ENCODE measurements at places on chromosomes 1 and 21. TPM values are rescaled to one million over a fixed set of nuclear protein-coding genes. Genes with fewer than 3 reads are reported as not detected.

DNA sequence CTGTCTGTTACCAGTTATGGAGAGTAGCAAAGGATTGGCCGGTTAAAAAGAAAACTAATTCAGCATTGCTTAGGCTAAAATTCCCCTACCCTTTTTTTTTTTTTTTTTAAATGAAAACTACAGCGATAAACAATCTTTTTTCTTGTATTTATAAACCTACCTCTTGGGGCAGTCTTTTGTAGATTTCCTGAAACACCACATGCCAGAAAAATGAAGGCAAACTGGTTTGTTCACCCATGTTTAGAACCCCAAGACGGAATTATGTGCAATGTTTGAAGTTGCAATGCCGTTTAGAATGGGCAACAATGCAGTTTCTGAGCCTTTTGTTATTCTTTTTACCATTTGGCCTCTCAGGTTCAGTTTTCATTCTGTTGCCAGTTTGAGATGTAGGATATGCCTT lies 59.1 kb downstream of the PRDM2 start:
- DNase-seq: no peak

GRCh38 chr1:38125837-38126520 lies 79.4 kb upstream of the POU3F1 start:
- no peak for DNase-seq

DNA sequence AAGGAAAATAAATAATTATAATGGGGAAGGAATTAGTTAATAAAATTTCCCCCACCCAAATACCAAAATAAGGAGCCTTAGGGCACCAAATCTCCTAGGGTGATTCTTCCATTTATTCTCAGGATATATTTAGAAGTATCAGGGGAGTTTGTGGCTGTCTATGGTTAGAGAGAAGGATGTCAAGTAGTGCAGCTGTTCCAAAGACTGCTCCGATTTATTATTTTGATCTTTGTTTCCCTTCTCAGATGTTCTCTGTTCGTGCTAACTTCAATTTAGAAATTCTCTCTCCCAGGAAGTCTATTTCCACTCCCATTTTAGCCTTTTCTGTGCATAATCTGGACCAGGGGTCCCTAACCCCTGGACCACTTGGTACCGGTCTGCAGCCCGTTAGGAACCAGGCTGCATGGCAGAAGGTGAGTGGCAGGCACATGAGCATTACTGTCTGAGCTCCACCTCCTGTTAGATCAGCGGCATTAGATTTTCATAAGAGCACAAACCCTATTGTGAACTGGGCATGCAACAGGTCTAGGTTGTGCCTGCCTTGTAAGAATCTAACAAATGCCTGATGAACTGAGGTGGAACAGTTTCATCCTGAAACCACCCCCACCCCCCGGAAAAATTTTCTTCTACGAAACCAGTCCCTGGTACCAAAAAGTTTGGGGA lies 9.3 kb upstream of the MAST2 start:
- no peak for DNase-seq

DNA sequence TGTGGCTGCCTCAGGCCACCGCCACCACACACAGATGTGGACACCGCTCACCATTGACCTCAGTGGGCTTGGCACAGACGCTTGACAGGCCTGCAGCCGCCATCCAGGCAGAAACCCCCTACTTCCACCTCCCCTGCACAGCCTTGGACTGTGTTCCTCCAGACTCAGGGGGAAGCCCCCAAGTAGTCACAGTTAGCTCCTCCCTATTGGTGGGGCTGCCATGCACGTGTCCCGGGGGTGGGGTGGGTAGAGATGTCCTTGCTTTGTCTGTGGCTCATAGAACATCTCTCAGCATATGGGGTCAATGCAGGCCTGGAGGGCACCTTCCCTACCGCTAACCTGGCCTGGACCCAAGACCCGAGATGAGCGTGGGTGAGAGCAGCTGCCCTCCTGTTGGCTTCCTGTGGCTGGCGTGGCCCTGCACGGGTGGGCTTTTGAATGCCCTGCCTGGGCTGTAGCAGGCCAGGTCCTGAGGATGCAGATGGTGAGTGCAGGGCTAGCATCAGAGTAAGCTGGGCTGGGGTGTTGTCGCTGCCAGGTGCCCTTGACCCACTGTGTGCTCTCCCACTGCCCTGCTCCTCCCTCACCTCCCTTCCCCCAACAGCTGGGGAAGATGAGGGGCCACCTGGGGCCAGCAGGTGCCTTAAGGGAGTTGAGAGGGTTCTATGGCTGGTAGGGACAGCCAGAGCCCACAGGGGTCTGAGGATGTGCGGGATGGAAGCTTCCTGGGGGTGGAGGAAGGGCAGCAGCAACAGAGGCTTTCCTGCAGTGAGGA lies 6.2 kb downstream of the CROCC start:
- DNase-seq: no peak

GRCh38 chr1:18630511-18631495 lies at the start of gene PAX7:
Gene PAX7 (plus strand): TSS chr1:18630846. CDS start chr1:18631604, 758 bp downstream.
- DNase-seq: no peak

- DNase-seq: no peak
Observed at GRCh38 chr1:108113496-108113895, 86.6 kb downstream of the SLC25A24 start.

GRCh38 chr1:81832573-81832972 lies 31.8 kb downstream of the ADGRL2 start:
- no peak for DNase-seq

- no peak for DNase-seq
Observed at GRCh38 chr1:231072041-231072440, 32.0 kb upstream of the FAM89A start.

DNA sequence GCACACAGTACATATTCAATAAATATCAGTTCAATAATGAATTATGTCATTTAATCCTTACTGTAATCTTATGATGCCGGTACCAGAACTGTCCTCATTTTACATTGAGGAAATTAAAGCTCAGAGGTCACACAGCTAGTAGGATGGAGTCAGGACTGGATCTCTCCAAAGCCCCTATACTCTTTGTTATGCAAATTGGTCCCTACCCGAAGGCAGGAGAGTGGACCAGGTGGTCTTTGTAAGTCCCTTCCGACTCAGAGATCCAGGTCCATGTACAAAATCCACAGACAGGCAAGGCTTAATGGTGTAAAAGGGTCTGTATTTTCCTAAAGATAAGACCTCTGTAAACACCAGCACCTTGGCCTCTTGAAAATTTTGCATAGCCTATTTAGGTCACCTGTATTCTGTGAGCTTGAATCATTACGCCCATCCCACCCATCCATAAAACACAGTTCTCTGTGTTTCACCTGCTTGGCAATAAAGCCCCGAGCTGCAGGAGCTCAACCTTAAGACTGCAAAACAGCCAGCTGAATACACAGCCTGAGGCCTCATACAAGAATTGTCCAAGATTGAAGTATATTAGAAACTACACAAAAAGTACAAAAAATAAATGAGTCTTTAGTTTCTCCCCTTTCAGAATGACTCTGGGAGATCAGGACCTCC lies 41.7 kb downstream of the PLXNA2 start:
- DNase-seq: no peak

- DNase-seq: no peak
Observed at GRCh38 chr1:208000504-208000903, 89.6 kb upstream of the CD34 start.

- DNase-seq: no peak
Observed at GRCh38 chr1:7621334-7622219, 149.5 kb upstream of the VAMP3 start.

GRCh38 chr1:27403065-27403726 lies 10.8 kb downstream of the GPR3 start:
- DNase-seq: peak; percentile 60

DNA sequence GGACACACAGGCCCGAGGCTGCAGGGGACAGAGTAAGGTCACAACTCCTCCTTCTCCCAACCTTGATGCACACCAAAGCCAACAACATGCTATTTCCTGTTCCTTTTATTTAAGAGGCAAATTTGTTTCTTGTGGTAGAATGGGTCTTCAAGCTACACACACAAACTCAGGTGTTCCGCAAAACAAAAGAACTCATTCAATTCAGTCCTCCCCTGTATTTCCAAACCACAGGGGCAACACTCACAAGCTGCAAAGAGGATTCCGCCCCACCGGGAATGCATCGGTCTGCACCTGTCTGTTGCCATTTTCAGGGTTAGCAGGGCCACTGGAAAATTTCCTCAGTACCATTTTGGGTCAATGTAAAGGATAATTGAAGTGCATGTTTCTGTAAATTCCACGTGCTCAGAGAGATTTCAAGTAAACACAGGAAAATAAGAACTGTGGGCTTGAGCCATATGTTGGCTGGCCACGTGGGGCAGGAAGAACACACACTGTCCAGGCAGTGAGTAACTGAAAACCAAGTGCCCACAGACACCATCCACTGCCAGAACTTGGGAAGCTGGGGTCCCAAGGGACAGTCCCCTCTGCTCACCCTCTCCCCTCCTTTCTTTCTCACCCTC lies 145.2 kb upstream of the ERG start:
- no peak for DNase-seq

DNA sequence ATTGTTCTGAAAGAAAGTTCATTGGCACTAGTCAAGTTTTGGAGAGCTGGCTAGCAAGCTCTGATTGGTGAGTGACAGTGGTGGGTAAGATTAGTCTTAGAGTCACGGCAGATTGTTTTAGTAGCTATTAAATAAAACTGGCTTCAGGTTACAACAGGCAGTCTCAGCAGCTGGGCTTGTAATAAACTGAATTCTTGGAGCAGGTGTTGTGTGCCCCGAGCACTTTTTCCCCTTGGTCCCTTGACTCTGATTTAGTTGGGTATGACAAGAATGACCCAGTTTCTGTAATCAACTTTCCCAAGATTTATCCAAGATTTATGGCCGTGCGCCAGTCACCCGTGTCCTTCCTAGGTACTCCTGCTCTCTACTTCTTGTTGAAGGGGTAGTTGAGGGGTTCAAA lies 40.2 kb downstream of the TBCE start:
- DNase-seq: no peak

DNA sequence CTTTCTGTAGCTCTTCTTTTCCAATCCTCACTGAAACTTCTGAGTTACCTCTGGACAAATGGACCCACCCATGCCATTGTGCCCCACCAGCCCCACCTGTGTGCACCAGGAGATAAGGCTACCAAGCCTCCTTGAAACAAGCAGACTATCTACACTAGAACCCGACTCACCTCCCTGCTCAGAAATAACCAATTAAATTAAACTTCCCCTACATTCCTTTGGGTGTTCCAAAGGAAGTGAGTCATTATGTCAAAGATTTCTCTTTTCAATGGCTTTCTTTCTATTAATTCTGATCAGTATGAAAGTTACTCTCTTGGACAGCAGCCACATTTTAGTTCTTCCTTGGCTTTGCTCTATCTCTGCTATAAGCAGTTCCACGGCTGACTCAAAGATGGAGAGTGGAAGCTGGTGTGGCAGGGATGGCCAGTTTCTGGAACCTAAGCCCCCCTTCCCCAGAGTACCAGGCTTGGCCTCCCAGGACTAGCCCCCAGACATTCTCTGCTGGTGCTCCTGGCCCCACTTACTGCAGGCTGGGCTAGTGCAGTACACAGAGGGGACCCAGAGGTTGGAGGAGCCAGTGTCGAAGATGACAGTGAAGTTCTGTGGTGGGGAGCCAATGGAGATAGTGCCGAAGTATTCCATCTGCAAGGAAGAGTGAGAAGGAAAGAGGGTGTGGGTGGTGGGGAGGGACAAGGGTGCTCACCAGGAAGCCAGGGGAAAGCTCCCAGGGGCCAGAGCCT lies 1.9 kb downstream of the CTSE start:
- no peak for DNase-seq

GRCh38 chr1:76764638-76765454 lies 102.4 kb upstream of the ST6GALNAC5 start:
- DNase-seq: no peak

DNA sequence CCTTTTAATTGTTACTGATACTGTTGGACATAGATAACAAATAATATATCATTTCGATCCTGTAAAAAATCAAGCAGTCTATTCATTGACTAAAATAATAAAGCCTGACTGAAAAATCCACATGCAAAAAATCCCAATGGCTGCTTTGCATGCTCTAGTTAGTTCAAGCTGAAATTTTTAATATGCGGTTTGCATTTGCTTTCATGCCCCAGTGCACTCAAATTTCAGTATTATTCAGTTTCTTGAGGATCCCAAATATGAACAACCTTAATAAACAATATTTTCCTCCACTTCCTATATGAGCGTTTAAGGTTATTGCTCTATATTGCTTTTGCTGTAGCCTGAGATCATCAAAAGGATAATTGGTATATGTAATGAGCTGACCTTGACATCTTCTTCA lies 75.1 kb upstream of the DPH5 start:
- DNase-seq: no peak

- DNase-seq: no peak
Observed at GRCh38 chr1:8409106-8409505, 91.2 kb downstream of the SLC45A1 start.

DNA sequence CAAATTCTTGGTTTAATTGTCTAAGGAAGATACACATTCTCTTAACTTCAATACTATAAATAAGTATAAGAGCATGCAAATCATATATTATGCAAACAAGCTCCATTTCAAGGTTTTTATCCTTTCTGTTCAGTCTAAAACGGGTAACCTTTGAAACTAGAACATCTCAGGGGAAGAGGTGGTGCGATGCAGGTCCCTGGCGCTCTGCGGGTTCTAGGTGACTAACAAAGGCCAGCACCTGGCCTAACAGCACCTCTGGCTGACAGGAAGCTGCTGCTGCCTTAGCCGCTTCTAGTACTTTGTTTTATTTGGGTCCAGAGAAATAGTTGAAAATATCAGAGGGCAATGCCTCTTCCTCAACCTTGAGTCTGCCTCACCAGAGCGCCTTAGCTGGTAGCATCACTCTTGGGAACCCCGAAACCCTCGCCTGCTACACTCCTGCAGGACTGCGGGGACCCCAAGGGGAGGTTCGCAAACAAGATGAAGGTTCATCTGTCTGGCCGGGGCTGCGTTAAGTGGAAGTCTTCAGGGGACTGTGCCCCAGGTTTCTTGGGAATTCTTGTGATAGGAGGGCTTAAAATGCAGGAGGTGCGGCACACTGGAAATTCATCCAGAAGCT lies 45.5 kb downstream of the PRDM15 start:
- no peak for DNase-seq

- DNase-seq: peak; percentile 62
Observed at GRCh38 chr1:155219592-155220031, 11.1 kb downstream of the MTX1 start.

- DNase-seq: no peak
Observed at GRCh38 chr1:213641312-213641711, 346.5 kb upstream of the PROX1 start.

DNA sequence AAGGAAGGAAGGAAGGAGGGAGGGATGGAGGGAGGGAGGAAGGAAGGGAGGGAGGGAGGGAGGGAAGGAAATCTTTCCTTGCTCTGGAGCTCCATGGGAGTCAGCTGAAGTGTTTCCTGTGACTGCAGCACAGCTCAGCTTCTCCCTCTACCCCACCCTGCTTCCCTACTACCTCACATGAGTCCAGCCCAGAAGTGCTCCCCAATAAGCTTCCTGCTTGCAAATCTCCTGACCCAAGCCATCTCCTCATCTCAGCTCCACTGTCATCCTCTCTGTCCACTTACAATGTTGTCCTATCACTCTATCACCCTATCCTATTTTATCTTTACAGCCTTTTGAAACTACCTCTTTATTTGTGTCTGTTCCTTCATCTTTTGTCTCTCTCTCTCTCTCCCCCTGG lies 52.9 kb upstream of the SSBP3 start:
- DNase-seq: peak; percentile 3

CD164L2 gene
- 1.2 TPM for total RNA-seq

IGFN1 gene
- total RNA-seq: 1.6 TPM

ERICH3 gene
- total RNA-seq: 1.1 TPM

HNRNPR gene
- total RNA-seq: 160 TPM

NR0B2 gene
- total RNA-seq: not detected

ZMYND12 gene
- total RNA-seq: 4.7 TPM

FAAH gene
- total RNA-seq: 7.5 TPM

MX1 gene
- 25.2 TPM for total RNA-seq

RGS7 gene
- total RNA-seq: not detected

ADAMTS4 gene
- 125 TPM for total RNA-seq

TMEM50B gene
- 83.6 TPM for total RNA-seq

FCGR3B gene
- 1.4 TPM for total RNA-seq

DHRS3 gene
- 60.5 TPM for total RNA-seq

Data from ovary (tissue), 10 donors.